ENCODE measurements at places on chromosomes 4 and X.

DNA sequence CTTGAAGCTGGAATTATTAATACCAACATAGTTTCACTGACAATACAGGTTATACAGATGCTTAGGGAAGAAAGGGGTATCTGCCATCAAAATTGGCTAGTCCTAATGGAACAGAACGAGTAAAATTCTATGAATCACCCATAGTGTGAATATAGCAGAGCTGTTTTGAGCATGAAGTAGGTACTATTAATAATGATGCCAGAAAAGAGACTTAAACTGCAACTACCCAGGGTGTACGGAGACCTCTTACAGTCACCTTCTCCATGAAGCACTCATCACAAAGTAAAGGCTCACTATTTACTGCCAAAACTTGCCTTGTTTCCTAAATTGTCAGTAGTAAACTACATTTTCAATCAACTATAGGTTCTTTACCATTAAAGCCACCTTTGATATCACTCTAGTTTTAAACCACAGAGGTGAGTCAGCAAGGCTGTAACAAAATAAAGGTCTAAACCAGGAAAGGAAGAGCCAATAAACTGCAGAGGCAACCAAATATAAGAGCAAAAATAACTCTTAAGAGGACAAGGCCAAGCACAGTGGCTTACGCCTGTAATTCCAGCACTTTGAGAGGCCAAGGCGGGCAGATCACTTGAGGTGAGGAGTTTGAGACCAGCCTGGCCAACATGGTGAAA, 114.4 kb downstream of the FRYL start:
- no peak for DNase-seq

DNA sequence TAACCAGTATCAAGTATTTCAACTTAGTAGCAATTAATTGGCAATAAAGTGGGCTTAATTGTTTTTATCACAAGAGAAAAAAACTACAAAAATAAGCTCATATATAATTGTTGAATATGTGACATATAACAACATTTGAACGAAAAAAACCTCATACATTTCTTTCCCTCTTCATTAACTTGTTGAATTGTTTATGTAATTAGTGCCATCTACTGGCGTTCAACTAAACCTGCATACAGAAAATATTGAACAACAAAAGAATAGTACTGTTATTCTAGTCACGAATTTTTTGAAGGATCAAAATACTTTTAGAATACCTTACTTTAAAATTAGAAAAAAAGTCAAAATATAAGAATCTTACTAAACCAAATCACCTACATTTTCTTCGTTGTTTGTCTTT, 586.5 kb upstream of the FTHL17 start:
- DNase-seq = no peak

DNA sequence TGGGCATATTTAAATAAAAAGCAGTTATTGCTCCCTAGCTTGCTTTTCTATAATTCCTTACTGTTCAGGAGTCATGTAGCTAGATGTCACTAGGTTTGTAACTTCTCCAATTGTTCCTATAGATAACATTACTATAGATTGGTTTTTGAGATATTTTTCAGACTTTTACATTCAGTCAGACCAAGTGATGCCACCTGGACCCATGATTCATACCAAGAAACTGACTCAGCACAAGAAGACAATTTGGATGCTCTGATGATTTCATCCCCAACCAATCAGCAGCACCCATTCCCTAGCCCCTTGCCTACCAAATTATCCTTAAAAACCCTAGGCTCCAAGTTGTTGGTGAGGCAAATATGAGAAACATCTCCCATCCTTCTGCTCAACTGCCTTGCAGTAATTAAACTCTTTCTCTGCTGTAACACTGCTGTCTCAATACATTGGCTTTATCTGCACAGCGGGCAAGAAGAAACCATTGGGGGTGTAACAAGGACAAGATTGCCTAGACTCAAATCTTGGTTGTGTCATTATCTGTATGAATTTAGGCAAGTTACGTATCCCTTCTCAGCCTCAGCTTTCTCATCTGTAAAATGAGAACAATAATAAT, 11.8 kb upstream of the NEIL3 start:
- no peak for DNase-seq

DNA sequence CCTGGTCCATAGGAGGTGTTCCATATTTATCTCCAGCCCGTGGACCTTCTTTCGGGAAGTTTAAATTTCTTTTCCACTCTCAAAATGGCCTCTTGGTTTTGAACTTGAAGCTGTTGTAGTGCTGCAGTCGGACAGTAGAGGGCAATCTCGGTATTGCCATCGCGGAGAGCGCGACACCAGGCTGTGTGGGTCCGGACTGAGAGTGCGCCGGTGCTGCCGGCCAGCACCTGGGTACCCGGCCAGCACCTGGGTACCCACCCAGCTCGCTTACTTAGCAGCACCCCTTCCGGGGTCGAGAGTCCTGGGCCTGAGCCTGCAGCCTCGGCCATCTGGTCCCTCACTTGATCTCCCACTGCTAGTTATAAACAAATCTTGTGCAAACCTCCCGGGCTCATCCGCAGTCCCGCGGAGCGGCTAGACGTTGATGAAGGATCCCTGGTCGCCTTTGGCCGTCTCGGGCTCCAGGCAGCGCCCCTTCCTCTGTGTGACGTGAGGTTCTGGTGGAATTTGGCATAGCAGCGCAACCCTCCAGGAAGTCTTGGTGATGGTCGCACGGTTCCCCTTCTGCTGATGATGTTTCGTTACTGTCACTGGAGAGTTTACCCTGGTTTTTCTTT, 18.0 kb downstream of the FAM9A start:
- DNase-seq = no peak

GRCh38 chr4:62588671-62589070, 1388.5 kb downstream of the ADGRL3 start:
- DNase-seq = no peak

DNA sequence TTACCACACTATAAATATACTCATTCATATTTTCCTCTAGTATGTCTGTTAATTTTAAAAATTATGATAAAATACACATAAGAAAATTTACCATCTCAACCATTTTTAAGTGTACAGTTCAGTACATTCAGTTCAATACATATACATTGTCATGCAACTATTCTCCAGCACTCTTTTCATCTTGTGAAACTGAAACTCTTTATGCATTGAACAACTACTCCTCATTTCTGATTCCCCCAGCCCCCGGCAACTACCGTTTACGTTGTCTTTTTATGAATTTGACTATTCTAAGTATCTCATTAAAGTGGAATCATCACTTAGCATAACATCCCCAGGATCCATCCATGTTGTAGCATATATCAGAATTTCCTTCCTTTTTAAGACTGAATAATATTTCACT, 8.7 kb downstream of the SMARCAD1 start:
- DNase-seq = no peak

- DNase-seq = no peak
Measured at GRCh38 chrX:48467281-48467761, 2.7 kb downstream of the SLC38A5 start.

- DNase-seq = no peak
Measured at GRCh38 chr4:184280137-184280536, 62.5 kb upstream of the ENPP6 start.

GRCh38 chrX:68443155-68443868, 10.0 kb upstream of the OPHN1 start:
- DNase-seq = no peak
